Liver (tissue), 10 donors: ENCODE measurements at places on chromosomes 12 and 14.

- no peak for DNase-seq
Measured at GRCh38 chr12:22628228-22628627, 3.3 kb downstream of the ETNK1 start.

- DNase-seq = no peak
Measured at GRCh38 chr12:93099792-93100191, 170.7 kb upstream of the EEA1 start.

GRCh38 chr12:77070800-77071449 is 5.6 kb upstream of the E2F7 start:
- no peak for DNase-seq

DNA sequence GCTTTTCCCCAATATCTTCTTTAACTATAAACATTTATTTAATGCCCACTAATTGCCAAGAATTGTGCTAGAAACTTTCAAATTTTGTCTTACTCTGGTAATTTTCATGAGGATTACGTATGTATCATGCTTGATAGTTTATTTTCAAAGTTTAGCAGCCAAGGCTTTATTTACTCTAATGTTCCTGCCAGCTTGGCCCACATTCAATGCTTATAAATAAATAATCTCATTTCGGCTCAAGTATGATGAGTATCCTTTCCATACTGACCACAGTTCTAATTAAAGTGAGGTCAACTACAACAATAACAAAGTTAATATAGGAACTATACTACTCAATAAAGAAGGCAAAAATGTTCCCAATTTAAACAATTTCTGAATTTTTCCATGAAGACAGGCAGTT is 259.2 kb downstream of the MED13L start:
- DNase-seq = no peak

DNA sequence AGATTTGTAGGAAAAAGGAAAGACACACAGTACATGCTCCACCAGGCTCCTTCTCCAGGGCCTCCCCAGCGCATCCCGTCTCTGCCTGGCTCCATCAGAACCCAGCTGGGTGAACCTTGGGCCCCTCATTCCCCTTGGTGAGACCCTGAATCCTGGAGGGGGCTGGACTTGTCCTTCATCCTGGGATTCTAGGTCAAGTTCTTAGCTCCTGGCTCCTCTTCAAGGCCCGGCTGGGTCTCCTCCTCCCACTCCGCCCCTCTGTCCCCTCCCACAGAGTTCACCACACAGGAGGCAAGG is 49.2 kb downstream of the PSMA6 start:
- no peak for DNase-seq

GRCh38 chr12:29104516-29104915 is 44.6 kb upstream of the FAR2 start:
- DNase-seq = no peak

GRCh38 chr14:90693413-90693812 is 122.8 kb downstream of the TTC7B start:
- no peak for DNase-seq

DNA sequence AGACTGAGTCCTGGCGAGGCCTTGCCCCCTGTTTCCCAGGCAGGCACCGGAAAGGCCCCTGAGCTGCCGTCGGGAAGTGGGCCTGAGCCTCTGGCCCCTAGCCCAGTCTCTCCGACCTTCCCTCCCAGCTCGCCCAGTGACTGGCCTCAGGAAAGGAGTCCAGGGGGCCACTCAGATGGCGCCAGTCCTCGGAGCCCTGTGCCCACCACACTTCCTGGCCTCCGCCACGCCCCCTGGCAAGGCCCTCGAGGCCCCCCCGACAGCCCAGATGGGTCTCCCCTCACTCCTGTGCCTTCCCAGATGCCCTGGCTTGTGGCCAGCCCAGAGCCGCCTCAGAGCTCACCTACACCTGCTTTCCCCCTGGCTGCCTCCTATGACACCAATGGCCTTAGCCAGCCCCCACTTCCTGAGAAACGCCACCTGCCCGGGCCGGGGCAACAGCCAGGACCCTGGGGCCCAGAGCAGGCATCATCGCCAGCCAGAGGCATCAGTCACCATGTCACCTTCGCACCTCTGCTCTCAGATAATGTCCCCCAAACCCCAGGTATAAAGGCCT is 10.9 kb downstream of the TNS2 start:
- no peak for DNase-seq

- DNase-seq = no peak
Measured at GRCh38 chr14:51552275-51552674, 99.4 kb upstream of the FRMD6 start.

DNA sequence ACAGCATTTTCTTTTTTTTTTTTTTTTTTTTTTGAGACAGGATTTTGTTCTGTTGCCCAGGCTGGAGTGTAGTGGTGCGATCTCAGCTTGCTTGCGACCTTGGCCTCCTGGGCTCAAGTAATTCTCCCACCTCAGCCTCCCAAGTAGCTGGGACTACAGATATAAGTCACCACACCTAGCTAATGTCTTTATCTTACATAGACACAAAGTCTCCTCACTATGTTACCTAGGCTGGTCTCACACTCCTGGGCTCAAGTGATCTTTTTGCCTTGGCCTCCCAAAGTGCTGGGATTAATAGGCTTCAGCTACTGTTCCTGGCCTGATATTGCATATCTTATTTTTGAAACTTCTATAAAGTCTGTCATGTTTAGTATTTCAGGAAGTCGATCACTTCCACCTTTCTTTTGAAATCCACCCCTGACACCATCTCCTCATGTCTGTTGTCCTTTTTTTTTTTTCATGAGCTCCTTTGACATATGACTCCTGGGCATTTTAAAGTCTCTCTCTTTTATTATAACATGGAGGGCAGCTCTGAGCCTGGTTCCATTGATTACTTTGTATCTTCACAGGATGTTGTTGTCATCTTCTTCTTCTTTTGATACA is 5.9 kb upstream of the A2ML1 start:
- no peak for DNase-seq

DNA sequence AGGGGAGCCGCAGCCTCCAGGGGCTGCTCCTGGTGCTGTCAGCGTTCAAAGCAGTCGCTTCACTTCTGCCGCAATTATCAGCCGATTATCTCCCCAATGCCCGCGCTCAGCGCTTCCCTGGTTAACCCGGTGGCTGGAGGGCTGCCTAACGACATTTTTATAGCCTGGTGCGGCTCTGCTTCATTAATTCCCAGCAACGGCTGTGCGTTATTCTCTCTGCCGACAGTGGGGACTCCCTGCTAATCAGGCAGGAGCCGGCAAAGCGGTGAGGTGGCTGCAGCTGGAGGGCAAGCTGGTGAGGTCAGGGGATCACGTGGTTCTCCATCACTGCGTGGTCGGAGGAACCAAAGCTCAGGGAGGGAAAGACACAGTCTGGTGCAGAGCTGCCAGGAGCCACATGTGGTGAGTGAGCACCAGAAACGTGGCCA is 62.9 kb downstream of the GLRX5 start:
- DNase-seq = no peak

GRCh38 chr12:90455756-90456155 is 499.2 kb downstream of the CCER1 start:
- no peak for DNase-seq

- no peak for DNase-seq
Measured at GRCh38 chr12:53211476-53212381, 4.7 kb upstream of the ITGB7 start.

DNA sequence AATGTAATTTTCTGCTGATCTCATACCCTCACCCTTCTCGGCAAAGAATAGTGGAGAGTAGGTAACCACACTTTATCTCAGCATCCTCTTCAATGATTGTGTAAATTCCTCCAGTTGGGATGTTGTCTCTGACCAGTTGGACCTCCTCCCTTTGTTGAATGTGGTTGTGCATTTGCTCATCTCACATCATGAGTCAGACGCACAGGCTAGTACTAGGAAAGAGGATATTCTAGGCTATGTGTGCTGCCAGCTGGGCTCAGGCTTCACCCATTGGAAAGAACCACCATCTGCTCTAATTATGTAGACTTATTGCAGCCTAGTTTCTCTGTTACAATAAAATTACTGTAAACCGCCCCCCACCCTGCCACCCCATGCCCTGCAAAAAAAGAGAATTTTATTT is 90.3 kb downstream of the LMO3 start:
- DNase-seq = no peak

DNA sequence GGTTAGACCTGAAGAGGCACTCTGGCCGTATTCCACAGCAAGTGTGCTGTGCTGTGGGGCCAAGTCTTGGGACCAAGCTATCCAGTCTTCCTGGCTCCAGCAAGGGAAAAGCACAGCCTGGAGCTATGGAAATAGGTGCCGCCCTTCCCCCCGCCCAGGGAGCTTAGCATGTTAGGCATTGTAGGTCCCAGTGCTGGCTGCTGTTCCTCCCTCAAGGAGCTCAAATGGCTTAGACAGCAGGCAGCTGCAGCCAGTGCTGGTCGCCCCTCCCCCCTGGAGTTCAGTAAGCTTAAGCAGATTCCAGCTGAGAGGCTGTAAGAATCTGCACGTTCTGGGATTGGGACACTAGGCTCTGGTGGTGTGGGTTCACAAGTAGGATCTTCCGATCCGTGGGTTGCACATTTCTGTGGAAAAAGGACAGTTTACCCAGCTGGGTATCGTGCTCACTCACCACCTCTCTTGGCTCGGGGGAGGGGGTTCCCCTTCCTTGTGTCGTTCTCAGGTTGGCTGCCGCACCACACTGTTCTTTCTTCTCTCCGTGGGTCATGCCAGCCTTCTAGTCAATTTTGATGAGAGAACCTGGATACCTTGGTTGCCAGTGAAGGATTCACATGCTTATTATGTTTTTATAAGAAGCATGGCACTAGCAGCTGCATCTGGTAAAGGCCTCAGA is 127.3 kb downstream of the CNTN1 start:
- no peak for DNase-seq

GRCh38 chr12:66605293-66605692 is 73.6 kb downstream of the GRIP1 start:
- no peak for DNase-seq

DNA sequence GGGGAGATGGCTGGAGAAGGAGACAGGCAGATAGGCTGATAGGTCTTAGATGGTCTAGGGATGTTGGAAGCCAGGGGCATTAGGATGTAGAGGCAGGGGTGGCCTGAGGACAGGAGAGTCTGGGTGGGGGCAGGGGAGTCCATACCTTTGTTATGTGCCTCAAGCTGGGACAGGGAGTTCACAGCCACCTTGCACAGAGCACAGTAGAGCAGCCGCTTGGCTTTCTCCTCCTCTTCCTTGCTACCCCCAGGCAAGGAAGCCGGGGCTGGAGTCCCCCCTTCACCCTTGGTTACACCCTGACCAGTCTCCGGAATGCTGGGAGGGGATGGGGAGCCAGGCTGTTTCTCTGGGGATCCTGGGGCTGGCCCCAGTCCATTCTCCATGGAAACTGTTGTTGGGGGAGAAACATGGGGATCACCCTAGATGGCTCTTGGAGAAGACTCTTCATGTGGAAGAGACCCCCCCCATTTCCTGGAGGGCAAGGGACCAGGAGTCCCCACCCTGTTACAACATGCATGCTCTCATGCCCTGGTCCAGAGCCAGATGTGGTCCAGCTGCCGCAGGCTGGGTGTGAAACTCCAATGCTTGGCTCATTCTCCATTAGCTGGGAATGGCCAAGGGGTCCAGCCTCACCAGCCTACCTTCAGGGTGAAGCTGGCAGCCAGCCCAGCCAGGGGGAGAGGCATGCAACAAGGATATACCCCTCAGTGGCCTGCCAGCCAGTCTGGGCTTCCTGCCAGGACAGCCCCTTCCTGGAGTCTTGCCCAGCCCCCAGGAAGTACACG is 7.2 kb upstream of the GPR84 start:
- no peak for DNase-seq

- no peak for DNase-seq
Measured at GRCh38 chr14:33611405-33612196, 339.3 kb downstream of the EGLN3 start.

DNA sequence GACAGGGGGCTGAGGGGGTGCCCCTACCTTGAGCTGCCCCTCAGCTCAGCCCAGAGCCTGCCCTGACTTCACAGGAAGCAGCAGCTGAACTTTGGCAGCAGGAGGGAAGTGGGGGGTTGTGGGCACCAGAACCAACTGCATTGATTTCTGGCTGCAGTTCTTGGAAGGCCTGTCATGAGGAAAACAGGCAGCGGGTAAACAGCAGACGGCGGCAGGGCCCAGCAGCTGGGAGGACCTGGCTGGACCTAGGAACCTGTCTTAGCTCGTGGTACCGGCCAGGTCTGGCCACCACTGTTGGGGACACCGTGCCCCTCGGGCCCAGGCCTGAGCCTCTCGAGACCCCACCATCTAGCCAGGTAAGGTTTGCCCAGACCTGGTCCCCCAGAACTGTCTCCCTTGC is 154.2 kb upstream of the MYL2 start:
- DNase-seq = no peak

- DNase-seq = no peak
Measured at GRCh38 chr14:23492618-23493272, 23.2 kb downstream of the NGDN start.

GRCh38 chr12:6384499-6385436 is 806 bp downstream of the LTBR start:
- DNase-seq = no peak

DNA sequence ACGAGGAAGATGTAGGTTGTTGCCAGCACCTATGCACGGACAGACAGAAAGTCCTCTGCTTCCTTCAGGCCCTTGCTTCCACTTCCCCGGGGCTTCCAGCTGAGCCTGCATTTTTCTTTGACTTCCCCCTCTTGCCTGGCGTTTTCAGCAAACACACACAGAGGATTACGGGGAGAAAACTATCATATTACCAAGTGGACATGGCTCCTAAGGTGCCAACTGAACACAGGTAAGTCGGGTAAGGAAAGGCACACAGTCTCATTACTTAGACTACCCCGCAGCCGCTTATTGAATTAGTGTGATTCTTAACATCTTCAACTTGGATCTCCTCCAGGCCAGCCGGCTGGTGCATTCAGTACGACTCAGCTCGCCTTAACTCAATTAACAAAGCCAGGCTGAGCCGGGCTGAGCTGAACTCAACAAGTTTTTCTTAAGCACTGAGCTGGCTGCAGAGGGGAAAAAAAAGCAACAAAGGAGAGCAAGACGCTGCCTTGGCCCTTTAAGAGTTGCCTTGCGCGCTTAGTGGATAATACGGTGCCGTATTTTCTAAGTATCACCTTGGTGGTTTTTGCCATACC is 19.2 kb upstream of the MAP1LC3B2 start:
- no peak for DNase-seq

- DNase-seq = no peak
Measured at GRCh38 chr14:72704502-72704901, 189.4 kb downstream of the DPF3 start.

DNA sequence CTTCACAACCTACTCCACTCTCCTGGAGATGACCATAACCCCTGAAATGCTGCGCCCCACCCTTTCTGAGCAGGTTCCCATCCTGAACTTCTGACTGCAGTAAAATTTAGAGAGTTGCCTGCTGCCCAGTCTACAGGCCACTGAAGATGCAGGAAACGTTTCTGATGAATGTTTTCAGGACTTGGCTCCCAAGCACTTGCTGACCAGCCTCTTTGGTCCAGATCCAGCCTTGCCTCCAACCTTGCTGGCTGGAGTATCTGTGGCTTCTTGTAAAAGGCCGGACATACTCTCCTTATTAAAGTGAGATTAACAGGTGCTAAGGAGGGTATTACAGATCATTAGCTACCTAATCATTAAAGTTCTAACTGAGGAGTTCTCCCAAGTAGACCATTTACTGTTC is 70.3 kb upstream of the STXBP6 start:
- no peak for DNase-seq

- DNase-seq = no peak
Measured at GRCh38 chr14:47833011-47833410, 157.6 kb upstream of the MDGA2 start.

GRCh38 chr14:101017806-101018560 is 114.5 kb upstream of the RTL1 start:
- peak; percentile 20 for DNase-seq
